ENCODE measurements at places on chromosomes 13 and 19. TPM values are rescaled to one million over a fixed set of nuclear protein-coding genes. Genes with fewer than 3 reads are reported as not detected.

- DNase-seq, result no peak
Observed at GRCh38 chr19:8321986-8322637, 816 bp downstream of the RPS28 start.

GRCh38 chr19:45960595-45961235 lies 12.9 kb downstream of the NOVA2 start:
- no peak for DNase-seq

DNA sequence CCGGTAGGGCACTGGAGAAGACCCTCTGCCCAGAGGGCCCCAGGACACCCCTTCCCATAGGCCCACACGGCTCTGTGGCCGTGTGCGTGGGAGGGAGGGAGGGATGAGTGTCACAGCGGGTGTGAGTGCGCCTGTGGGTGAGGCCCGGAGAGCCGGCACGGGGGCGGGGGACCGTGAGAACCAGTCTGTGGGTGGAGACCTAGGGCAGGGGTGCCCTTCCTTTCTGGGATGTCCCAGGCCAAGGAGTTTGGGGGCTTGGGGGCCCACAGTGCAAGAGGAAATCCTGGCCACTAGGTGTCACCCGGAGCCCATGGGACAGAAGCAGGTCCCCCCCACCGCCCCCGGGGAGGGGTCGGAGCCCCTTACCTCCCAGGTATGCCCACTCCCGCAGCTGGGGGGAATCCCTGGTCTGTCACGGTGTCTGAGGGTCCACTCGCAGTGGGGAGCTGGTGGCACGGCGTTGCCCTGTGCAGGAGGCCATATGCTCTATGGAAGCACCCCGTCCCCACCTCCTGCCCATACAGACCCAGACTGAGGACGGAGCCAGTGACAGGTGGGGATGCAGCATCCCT lies 16.0 kb upstream of the SLC7A10 start:
- DNase-seq, result no peak

Gene OR7D2
- total RNA-seq, result 0.07 TPM

Gene PLPPR3
- 0.27 TPM for total RNA-seq

Gene NCAN
- 0.07 TPM for total RNA-seq

All from HCT116 (cell line).